ENCODE measurements at places on chromosomes 3 and 15.

DNA sequence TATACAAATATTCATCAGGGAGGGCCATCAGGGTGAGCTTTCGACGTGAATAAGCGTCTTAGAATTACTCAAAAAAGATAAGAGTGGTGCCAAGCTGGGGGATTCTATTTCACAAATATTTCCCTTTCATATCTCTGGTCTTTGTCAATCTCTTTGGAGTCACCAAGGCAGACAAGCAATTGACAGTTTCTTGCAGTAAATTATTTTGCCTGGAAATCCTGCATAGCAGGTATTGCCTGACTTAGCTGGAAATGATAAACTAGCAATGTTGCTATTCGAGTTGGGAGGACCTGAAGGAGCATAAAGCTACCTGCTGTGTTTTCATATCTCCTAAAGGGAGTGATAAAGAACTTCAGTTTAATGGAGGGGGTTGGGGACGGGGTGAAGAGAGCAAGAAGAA is 60.4 kb upstream of the PPARG start:
- no peak for DNase-seq

- peak; percentile 31 for DNase-seq
Measured at GRCh38 chr15:67010898-67011616, 54.3 kb upstream of the SMAD3 start.

DNA sequence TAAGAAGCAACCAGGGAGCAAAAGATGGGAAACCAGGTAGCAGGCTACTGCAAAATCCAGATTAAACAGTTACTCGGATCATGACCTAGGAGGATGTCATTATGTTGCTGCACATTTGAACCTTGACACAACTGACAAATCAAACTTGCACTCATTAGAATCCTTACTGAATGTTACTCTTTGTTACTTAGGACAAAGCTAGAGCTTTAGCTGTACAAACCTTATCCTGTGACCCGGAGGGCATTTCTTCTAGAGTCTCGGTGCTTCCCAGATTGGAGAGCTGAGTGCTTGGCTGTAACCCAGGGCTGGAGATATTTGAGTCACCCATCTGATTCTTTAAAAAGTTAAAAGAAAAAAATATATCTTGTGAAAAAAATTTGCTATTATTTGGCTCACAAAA is 43.4 kb downstream of the DCP1A start:
- DNase-seq, result peak; percentile 42

DNA sequence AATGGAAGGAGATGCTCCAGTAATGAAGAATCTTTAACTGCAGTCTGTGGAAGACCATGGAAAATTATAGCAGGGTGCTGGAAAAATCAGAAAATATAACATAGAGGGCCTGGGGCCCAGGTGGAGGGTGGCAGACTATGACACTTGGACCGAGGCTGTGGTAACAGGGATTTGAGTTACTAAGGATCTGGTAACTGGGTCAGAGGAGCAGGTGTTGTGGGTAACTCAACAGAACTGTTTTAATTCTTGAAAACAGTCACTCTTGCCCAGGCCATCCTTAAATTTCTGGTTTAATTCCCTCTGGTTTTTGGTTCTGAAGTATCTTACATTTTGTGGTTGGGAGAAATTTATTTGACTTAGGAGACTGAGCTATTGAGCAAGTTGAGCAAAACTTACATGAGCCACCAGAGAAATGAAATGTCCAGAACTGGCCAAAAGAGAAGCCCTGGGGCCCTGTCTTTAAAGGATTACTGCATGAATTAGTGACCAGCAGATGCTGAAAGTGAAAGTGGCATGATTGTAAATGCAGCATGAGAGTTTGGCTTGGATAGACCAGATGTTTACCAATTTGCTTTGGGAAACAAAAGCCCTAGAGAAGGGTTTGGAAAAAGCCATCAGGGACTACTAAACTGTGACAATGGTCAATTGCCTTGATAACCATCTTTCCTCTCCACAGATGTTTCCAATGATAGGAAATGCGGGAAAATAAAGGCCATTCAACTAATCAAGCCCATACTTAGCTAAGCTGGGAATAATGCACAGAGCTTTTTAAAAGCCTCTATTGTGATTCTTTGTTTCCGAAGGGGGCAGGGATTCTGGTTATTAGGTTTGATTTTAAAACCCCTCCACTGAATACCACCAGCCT is 374.9 kb upstream of the TGFBR2 start:
- peak; percentile 66 for DNase-seq

- DNase-seq, result no peak
Measured at GRCh38 chr3:133394561-133395311, 5.1 kb upstream of the BFSP2 start.

DNA sequence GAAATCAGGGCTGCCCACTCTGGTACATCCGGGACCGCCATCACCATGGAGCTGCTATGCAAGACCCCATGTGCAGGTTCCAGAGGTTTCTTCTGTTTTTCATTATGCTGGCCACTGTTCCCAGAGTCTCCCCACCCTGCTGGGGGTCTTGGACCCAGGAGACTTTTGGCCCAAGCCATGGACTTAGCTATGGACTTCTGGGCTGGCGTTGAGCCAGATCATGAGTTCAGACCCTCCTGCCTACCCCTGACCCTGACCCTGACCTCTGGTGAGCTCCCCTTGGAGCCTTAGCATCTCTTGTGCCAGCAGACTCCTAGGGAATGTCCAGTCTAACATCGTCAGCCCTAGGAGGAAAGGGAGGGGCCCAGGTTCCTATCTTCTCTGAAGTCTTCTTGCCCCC is 25.3 kb downstream of the SLC28A1 start:
- no peak for DNase-seq

DNA sequence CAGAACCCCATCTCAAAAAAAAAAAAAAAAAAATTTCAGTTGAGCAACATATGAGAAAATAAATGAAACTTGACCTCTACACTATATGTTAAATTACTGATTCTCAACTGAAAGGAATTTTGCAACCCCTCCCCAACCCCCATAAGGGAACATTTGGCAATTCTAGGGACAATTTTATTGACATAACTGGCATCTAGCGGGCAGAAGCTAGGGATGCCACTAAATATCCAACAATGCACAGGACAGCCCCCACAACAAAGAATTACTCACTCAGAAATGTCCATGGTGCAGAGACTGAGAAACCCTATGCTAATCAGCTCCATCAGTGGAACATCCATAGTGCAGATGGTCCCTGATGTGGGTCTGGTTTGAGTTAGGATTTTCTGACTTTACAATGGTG is 58.2 kb upstream of the OXTR start:
- DNase-seq, result no peak

GRCh38 chr15:72472992-72473610 is 1.0 kb upstream of the ARIH1 start:
- DNase-seq, result peak; percentile 41

- no peak for DNase-seq
Measured at GRCh38 chr3:164267053-164267452, 811.2 kb downstream of the SI start.

GRCh38 chr3:161343540-161343939 is 27.8 kb downstream of the SPTSSB start:
- DNase-seq, result no peak

DNA sequence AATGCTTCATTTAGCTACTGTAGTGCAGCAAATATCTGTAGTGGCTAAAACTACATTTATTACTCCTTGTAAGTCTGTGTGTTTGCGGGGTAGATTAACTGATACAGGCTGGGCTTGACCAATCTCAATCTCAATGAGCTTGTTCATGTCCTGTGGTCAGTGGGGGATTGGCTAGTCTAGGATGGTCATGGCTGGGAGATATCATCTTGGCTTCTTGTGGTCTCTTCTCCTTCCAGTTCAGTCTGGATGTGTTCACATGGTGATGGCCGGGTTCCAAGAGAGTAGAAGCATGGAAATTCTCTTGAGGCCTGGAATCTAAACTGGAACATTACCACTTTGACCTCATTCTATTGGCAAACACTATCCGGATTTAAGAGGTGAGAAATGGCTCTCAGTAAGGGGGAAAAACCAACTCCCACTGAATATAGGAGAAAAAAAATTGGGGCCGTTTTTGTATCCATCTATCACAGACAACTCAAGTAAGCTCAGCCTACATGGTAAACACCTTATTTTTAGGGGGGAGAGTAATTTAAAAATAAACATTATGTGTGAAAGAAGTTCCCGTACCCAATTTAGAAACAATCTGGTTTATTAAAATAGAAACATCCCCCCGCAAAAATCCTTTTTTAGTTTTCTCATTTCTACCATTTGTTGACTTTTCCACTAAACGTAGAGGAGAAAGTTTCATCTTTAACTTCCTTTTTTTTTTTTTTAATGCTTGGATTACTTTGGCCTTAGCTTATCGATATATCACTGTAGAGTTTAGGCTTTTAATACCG is 284.9 kb upstream of the TBC1D5 start:
- DNase-seq, result peak; percentile 1

- DNase-seq, result peak; percentile 76
Measured at GRCh38 chr15:84961114-84961452, 20.6 kb upstream of the PDE8A start.

DNA sequence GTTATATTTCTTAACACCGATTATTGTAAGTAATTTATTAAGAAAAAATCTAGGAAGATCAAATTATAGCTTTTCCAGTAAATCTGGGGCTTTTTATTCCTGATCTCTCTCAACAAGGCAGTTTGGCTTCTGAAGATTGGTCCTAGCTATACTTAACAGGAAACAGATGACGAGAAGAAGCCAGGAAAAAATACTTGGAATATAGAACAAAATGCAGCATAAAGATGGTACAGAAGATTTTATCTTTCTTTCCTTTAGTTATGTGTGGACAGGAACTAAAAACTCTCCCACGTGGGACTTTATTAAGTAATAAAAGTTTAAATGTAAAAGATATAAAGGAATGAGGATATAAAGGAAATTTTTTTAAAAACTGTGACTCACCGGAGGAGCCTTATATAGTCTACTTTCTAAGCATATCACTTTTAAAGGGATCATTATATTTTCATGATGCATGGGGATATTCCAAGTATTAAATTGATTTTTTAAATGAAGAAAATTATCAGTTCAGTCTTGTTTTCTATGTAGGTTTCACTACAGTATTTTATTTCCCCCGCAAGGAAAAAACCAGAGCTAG is 8.2 kb downstream of the B3GNT5 start:
- no peak for DNase-seq

DNA sequence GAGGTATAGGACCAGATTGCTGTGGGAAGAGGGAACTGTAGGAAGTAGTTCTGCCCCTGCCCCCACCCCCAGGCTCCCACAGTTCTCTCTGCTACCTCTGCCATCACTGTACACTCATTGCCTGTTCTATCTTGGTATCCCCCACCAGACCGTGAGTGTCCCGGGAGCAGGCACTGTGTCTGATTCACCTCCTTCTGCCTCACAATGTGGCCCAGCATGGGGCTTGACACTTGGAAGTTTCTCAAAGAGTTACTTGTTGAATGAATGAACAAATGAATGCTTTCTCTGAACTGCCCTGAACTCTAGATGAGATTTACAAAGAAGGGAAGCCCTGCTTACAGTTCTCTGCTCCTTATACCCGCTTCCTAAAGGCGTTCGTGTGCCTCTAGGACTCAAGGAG is 27.1 kb upstream of the PIK3CB start:
- peak; percentile 64 for DNase-seq

GRCh38 chr3:15330031-15330596 is 2.3 kb downstream of the SH3BP5 start:
- DNase-seq, result peak; percentile 95

DNA sequence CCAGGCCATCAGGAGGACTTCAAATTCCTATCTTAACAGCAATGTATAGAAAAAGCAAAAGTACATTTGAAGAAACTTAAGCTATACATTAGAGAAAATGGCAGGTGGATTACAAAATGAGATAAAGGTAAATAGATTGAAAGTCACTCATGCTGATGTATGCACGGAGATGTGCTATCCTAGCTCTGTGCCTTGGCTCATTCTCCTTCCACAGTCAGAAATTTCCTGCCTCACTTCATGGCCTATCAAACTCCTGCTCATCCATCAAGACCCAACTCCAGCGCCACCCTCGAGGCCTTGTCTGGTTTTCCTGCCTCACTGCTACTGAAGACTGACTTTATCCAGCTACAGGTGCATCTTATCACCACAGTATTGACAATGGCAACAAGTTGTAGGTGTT is 72.9 kb downstream of the NSMCE3 start:
- no peak for DNase-seq

- peak; percentile 55 for DNase-seq
Measured at GRCh38 chr15:57732526-57733331, 26.2 kb downstream of the POLR2M start.

- DNase-seq, result peak; percentile 39
Measured at GRCh38 chr3:62445275-62445674, 71.9 kb upstream of the FEZF2 start.

DNA sequence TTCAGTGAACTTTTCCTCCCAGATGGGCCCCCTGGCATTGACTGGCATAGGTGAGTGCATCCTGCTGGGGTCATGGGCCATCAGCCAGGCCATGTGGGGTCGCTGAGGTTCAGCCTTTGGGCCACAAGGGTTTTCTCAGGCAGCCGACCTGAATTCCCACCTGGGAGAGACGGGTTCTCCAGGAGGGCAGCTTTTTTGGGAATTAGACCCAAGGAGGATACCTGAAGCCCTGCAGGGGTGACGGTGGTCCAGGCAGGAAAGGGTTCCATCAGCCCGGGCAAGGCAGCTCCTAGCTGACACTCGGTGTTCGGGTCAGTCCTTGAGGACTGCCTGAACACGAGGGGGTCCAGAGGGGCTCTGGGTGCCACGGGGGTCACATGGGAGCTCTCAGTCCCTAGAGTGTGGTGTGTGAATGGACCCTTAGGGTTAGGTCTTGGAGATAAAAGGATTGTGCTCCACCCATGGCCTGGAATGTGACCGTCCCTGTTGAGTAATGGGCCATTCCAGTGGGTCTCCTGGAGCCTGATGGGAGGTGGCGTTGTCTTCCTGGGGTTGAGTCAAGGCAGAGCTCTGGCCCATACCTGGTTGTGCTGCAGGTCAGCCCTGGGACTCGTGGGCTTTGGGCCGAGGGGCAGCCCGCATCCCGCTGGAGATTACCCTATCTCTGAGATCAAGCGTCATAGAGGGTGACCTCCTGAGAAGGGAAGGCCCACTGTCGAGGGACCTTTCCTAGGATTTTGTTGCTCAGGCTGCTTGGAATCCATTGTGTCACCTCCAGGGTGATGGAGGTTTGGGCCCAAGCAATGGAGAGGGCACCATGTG is 192.8 kb downstream of the UBE3A start:
- DNase-seq, result no peak

DNA sequence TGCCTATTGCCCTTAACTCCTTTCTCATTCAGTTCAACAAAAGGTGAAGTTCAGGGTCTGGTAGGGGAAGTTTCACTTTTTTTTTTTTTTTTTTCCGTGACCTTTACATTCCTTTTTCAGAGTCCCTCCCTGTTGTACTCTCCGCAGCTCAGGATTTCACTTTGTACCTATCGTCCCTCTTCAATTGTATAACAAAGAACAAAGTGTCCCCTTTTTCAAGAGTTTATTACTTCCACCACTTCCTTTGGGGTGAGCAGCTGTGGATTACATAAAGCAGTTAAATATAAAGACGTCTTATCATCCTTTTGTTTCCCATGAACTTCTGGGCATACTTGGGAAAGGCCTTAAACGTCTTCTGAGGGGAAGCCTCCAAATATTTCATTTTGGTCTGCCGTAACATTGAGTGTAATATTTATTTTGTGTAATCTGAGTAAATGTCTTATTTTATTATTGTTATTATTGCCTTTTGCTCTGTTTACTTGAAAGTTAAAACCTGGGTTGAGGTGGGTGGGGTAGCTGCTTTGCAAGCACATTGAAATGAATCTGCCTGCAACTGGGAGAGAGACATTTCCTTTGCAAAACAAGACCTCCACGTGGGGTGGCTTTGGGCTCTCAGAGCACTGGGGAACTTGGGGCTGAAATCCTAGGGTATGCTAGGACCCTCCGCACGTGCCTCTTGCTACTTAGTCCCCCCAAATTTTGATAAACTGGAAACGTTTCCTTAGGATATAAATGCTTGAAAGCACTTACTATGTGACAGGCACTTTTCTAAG is 169.4 kb downstream of the MCTP2 start:
- DNase-seq, result no peak
